Activated naive CD4-positive, alpha-beta T cell treated with anti-CD3 and anti-CD28 coated beads, Interleukin-2, amount 50 U/mL, for 72 hours (primary cell): ENCODE measurements at places on chromosomes 6 and 20.

DNA sequence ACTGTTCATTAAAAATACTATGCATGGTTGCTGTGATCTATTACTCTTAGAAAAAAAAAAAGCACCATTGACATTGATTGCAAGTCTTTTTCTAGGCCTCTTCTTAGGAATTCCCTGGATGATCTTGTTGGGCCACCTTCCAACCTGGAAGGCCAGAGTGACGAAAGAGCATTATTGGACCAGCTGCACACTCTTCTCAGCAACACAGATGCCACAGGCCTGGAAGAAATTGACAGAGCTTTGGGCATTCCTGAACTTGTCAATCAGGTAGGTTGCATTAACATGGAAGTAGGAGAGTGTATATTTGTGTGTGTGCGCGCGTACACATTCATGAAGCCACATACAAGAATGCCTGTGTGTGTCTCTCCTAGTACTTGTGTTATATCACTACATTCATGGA is 140.4 kb downstream of the NCOA3 start:
- no peak for DNase-seq

GRCh38 chr6:24255676-24256075 is 102.2 kb downstream of the DCDC2 start:
- no peak for DNase-seq

GRCh38 chr6:83221889-83222479 is 28.8 kb downstream of the RWDD2A start:
- no peak for DNase-seq

GRCh38 chr20:58003525-58003924 is 224.9 kb downstream of the ANKRD60 start:
- DNase-seq: no peak

DNA sequence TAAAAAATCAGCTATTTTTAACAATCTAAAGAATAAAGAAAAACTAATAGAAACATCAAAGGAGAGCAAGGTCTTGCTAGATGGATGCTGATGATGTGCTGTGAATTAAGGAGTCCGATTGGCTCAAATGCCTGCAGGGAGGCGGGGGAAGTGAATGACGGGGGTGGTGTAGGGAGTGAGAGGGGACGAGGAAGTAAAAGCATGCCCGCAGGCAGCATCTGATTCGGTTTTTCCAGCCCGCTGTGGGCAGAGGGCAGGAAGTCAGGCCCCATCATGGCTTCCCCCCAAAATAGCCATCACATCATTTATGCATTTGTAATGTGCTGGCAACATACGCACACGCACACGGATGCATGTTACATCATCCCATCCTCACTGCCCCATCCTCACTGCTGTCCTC is 10.3 kb downstream of the RSPO4 start:
- DNase-seq: no peak

DNA sequence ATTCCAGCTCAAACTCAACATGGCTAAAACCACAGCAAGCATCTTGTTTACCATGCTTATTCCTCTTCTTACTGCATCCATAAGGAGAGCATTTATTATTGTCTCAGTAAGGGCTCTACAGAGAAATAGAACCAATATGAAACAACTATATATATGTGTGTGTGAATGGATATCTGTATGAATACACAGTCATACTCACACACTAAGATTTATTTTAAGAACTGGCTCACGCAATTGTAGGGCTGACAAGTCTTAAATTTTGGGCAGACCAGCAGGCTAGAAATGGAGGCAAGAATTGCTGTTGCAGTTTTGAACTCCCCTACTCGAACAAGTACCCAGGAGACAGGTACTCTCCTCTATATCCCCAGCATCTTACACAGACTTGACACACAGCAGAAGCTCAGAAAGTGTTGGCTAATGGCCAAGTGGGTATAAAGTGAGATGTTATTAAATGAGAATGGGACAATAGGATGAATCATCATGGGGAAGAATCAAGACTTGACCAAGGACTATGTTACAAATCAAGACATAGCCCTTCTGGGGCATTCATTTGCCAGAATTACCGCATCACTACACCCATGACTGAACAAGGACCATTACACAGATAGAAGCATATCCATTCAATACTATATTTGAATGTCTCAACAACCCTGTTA is 13.0 kb downstream of the ZHX3 start:
- DNase-seq: no peak

DNA sequence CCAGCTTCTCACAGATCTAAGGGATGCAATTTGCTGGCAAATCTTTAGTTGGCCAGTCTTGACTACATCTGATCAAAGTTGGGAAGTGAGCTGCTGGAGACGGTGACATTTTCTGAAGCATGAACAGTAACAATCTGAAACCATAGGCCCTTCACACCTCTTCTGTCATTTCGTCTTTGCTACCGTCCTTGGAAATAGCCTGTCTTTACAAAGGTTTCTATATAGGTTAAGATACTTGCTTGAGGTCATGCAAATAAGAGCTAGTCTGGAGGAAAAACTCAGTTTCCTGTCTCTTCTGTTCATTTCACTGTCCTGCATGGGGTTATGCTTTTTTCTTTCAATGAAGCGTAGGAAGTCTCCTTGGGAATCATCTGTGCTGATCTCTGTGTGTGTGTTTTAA is 55.6 kb downstream of the CARMIL1 start:
- no peak for DNase-seq

DNA sequence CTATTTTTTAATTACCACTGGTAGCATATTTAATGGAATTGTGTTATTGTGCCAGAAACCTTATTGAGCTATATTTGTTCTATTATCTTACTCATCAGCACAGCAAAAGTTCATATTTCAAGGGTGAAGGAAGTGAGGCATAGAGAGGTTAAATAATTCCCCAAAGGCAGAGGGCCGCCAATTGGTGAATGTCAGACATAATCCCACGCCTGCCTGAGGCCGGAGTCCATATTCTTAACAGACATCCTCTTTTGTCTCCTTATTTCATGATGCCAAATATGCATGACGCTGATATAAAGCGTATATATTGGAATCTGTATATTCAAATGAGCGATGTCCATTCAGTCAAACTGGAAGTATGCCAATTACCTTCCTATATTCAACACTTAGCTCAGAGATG is 505.0 kb upstream of the SLC35B3 start:
- no peak for DNase-seq

DNA sequence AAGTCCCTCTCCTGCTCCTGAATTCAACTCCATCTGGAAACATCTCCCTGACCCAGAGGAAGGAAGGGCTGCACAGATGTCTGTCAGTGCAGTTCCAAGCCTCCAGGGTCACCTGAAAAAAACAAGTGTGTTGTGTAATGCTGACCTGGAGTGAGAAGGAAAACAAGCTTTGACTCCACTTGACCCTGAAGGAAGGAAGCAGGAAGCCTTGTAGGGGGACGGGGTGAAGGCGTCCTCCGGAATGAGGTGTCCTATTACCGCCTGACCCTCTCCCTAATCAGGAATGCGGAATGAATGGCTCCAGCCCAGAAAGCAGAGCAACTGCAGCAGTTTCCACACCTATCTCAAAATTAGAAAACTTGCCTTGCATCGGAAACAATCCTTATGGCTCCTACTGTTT is 13.9 kb upstream of the ADGRF5 start:
- DNase-seq: no peak

- no peak for DNase-seq
Measured at GRCh38 chr20:47544852-47545251, 43.2 kb downstream of the NCOA3 start.

GRCh38 chr20:32476684-32477593 is 108.2 kb downstream of the NOL4L start:
- DNase-seq: no peak

GRCh38 chr6:161272635-161273273 is 1.1 kb downstream of the AGPAT4 start:
- DNase-seq: no peak
